Stimulated activated CD8-positive, alpha-beta memory T cell treated with anti-CD3 and anti-CD28 coated beads, Interleukin-4, amount 100 ng/mL, for 1 hour (primary cell): ENCODE measurements at places on chromosomes 5 and 9.

- DNase-seq: no peak
Measured at GRCh38 chr5:162637481-162637880, 569.9 kb downstream of the GABRG2 start.

GRCh38 chr9:37380570-37380969, 41.9 kb upstream of the GRHPR start:
- DNase-seq: no peak

DNA sequence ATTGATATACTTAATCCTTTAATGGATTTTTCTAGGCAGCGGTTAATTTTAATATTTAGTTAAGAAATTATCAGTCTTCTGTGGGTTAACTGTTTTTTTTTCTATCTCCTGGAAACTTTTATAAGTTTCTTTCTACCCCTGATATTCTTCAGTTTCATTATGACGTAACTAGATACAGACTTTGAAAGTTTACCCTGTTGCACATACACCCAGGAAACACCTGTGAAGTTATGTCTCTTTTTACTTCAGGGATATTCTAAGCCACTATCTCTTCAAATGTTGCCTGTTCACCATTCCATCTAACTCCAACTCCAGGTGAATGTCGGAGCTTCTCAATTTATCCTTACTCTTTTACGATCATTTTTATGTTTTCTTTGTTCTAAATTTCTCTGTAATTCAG, 329.0 kb downstream of the ICE1 start:
- no peak for DNase-seq

DNA sequence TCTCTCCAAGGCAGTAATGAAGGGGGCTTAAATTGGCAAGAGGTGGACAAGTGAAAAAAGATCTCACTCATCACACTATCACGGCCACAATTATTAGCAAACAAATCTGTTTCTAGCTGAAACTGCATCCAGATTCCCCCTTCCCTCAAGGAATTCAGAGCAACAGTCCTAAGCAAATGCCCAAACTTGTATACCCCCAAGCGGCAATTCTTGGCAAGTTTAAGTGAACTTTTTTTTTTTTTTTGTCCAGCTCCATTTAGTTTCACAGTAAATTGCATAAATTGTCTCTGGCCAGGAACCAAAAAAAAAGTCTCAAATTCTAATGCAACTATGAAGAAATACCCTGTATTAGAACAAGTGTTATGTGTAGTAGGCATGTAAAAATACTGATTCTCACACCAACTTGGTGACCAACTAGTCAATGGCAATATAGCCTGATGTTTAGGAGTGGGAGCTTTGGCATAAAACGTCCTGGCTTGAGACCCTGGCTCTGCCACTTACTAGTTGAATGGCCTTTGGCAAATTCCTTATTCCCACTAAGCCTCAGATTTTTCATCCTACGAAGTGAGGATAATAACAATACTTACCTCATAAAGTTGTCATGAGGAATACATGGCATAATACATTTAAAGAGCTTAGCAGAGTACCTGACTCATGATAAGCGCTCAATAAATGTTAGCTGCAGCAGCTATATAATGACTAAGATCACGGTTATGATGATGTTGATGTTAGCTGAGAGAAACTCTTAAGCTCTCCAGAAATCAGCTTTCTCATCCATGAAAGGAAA, 193.2 kb downstream of the ADAMTSL1 start:
- no peak for DNase-seq

- DNase-seq: no peak
Measured at GRCh38 chr5:43227655-43228054, 35.6 kb downstream of the NIM1K start.

- DNase-seq: no peak
Measured at GRCh38 chr5:144549580-144549979, 378.9 kb downstream of the KCTD16 start.
